Fibroblast of lung (primary cell): ENCODE measurements at places on chromosomes 11 and 22. TPM values are rescaled to one million over a fixed set of nuclear protein-coding genes. Genes with fewer than 3 reads are reported as not detected.

Gene CATSPERZ
- 0.09 TPM in 1 of 2 replicates, not detected in the other for polyA plus RNA-seq

Gene MMP27
- 0.08 and 0.14 TPM in 2 replicates for polyA plus RNA-seq

Gene MMP3
- polyA plus RNA-seq = 16.0 and 19.1 TPM in 2 replicates

Gene CCDC73
- polyA plus RNA-seq = not detected in 2 replicates

GRCh38 chr11:83642500-83642899 is 356.3 kb upstream of the CCDC90B start:
- DNase-seq = no peak

DNA sequence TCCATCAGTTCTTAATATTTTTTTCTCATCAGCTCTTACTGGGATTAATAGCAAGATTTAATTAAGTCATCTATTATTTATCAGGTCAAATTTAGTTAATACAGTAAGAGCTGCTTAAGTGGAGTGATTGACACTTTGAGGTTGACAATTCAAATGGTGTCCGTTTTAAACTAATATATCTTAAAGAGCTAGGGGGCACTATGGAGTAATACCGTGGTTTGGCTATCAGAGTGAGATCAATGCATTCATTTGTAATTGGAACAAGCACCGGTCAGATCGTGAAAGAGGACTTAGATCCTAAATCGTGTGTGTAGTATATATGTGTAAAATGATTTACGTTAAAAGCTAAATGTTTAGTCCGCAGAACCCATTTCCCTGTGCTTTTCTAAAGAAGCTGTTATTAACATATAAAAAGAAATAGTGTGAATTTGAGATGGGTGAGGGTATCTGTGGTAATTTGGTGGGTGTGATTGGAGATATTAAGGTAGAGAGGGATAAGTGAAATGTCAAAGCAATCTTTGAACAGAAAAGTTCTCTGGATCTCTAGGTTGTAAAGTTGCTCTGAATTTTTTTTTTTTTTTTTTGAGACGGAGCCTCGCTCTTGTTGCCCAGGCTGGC is 2.3 kb downstream of the SIK2 start:
- DNase-seq = peak; percentile 33

- DNase-seq = no peak
Measured at GRCh38 chr11:132864811-132865576, 667.3 kb downstream of the OPCML start.

DNA sequence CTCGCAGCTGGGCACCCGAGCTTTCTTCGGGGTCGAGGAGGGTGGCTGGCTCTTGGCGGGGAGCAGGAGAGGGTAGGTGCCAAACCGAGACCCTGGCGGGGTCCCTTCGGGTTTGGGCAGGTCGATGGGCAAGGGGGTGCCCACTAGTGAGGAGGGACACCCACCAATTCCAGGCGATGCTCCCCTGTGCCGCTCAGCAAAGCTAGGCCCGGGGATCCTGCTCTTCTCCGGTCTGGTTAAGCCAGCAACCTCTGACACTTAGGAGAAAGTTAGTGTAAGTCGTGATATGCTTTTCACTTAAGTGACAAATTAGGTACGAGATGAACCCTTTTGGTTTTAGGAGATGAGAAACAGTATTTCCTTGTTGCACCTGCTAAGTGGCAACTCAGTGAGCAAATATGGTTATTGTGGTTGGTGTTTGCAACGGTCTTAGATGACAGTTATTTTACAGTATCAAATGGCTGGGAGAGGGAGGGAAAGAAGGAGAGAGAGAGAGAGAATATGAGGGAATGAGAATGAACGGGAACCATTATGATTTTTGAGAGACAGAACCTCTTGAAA is 565 bp downstream of the NUCB2 start:
- peak; percentile 57 for DNase-seq
